Panc1 (cell line): ENCODE measurements at places on chromosomes 6 and 20.

- DNase-seq, result no peak
Measured at GRCh38 chr6:14502551-14502950, 385.0 kb downstream of the CD83 start.

DNA sequence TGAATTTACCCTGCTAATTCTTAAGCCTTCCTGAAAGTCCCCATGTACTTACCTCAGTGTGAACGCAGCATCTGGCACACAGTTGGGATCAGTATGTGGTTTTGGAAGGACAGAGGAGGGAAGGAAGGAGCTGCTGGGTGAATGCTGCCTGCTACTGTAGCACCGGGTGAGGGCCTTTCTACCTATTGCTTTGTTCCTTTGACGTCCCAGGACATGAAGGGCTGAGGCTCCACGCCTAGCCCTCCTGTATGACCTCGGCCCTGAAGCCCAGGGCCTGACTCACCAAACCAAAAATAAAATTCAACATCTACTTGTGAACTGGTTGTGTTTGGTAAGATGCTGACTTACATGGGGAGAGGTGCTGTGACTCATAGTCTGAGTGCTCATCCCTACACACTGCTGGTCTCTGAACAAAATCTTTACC is 51.1 kb downstream of the ARID1B start:
- peak; percentile 50 for DNase-seq

GRCh38 chr20:37680420-37680819 is 13.4 kb upstream of the CTNNBL1 start:
- no peak for DNase-seq

DNA sequence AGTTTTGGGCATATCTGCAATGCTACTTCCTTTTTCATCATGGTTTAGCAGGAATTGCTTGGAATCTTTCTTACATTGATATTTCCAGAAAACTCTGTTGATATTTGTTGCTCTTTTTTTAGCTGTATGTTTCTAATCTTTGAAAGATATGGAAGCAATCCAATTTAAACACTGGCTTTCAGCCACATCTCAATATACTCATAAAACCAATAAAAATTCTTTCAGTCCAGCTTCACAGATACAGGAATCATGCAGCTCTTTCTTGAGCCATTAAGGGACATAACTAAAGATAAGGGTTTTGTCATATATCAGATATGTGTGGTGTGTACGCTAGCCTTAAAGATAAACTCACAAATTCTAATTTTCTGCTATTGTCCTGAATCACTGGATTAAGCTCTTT is 47.4 kb downstream of the PKIB start:
- no peak for DNase-seq

GRCh38 chr6:163860287-163861081 is 446.0 kb downstream of the QKI start:
- DNase-seq, result no peak

DNA sequence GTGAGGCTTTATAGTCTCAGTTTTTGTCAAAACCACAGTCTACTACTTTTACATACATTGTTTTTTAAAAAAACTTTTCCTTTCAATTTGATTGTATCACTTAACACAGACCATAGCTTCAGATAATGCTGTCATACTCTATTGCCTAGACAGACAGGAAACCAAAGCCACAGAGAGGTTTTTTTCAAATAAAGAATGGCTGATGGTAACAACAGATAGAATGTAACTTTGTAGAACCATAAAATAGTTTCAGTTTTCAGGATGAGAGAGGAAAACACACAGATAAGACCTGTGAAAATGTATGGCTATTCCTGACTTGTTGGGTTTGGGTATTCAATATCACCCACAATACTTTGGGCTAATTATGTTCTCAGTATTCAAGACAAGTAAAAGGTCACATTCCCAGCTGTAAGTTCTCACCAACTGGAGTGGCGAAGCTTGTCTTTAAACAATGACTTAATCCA is 94.0 kb downstream of the ADGRG6 start:
- DNase-seq, result no peak

- no peak for DNase-seq
Measured at GRCh38 chr6:6737671-6738070, 149.2 kb downstream of the LY86 start.

DNA sequence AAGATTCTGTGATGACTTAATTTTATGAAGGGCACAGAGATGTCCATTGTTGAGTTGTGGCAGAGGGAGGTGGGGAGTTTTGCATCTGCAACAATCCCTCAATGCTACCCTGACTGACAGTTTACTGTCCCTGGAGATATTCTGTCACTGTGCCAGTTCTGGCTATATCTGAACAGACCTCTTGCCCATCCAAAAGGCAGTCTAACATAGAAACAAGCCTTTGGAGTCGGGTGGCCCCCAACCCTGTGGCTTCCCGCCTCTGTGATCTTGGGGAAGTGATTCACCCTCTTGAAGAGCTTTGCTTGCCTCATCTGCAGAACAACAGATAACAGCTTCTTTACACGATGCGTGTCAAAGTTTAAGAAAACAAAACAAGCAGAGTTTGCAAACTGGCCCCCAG is 3.8 kb upstream of the E2F1 start:
- DNase-seq, result no peak

- DNase-seq, result no peak
Measured at GRCh38 chr6:156379392-156380289, 397.5 kb upstream of the ARID1B start.

- peak; percentile 46 for DNase-seq
Measured at GRCh38 chr6:98845211-98846020, 11.0 kb downstream of the POU3F2 start.

DNA sequence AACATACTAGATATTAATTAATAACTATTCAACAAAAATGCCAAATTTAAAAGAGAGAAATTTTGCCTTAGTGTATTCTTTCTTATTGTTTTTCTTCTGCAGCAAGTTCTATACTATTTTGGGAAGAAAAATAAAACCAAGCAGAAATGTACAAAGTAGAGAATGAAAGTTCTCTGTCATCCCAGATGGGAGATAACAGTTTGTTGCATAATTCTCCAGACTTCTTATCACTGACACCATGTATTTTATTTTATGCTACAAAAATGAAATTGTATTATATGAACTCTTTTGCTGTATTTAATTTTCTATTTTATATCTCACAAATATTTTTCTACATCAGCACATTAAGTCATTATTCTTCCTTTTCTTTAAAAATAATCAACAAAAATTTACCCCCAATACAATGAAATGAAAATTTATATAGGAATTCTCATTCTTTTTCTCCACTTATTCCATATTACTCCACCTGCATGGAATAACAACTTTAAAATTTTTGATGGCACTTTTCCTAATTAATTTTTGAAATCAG is 18.2 kb downstream of the TMEM244 start:
- DNase-seq, result no peak

DNA sequence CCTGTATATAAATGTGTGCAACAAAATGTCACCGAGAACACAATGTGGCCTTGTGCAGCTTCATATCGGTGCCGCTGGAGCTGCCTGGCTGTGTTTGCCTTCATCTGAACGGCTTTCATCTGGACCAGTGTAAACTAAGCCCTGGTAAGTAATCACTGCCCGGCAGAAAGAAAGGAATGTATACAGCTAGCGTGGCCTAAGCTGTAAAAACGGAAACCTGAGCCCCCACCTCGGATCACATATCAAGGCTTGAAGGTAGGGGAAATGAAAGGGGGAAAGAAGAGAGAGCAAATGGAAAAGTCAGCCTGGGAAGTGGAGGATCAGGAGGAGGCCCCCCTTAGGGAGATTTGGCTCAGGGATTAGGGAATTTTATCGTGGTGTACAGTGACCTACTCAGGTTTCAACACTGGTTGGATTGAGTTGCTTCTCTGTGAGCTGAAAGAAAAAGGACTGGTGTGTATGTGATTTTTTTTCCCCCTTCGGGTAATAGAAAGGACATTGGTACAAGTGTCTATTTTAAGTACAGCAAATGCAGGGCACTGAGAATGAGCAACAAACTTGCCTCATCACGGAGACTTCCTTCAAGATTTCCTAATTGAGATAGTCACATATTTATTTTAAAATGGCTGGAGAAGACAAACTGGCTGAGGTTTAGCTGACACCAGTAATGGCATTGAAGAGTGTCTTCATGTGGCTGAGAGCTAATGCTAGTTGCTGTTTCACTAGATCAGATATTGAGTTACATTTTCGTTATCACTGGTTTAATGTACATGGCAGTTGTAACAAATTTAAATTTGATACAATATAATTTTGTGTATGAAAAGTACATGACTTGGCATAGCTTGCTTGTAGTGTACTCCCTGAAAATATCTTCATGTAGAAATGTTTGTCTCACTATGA is 3.5 kb downstream of the SOBP start:
- DNase-seq, result no peak

GRCh38 chr6:40845553-40845952 is 193.5 kb downstream of the UNC5CL start:
- DNase-seq, result peak; percentile 20

DNA sequence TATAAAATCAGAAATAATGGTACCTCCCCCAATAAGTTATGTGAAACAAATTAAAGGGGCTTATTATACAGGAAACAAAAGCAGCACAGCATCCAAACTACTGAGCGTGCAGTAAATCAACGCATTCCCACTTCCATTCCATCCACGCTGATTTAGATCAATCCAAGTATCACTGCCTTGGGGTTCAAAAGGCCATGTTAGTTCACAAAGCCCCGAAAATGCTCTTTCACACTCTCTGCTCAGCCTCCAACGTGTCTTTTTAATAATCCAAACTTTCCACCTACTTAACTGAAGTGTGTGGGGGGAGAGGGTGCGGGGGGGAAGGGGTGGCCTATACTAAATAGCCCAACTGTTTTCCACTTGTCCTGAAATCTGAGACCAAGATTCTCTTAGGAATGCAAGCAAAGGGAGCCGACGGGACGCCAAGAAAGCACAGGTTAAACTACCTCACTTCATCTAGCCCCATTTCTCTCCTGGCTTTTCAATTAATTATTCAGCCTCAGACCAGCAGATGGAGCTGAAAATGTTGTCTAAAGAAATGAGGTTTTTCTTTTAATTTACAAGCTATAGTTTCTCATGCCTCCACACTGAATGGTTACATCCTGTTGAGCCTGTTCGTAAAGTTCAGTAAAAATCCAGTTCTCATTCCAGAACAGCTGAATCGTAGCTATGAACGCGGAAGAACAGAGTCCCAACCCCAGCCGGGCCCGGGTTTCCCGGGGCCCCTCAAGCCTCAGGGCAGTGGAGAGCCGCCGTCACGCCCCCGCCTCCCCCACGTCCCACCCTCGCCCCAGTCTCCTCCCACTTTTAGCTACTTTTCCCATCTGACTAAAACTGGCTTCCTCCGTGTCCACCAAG is 1.0 kb upstream of the NXT1 start:
- no peak for DNase-seq

DNA sequence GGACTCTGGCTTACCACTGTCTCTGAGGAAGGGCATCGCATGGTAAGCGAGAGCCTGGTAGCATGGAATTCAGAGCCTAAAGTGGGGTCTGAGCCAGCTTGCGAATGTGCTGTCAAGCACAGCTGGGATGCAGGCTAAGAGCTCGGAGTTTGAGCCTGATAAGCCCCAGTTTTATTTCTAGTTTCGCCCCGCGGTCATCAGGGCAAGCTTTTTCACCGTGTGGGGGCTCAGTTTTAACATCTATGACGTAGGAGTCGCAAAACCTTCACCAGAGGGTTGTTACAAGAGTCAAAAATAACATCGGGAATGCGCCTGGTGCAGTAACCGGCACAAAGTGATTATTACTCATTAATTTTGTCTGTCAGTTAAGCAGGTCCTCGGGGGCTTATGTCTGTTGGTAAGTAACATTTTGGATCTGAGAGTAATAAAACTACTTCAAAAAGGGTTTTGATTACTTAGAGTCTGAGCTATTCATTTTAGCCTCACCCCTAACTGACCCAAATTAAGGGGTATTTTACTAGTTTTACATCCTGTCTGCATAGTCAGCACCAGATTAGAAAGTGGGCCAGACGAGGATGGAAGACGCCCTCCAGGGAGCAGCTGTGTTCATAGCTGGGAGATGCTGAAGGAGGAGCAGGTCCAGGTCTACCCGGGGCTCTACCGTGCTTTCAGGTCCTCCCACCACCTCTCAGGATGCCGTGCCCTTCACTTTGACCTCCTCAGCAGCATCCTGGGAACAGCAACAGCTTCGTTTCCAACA is 29.7 kb downstream of the SLC22A23 start:
- DNase-seq, result no peak

- DNase-seq, result no peak
Measured at GRCh38 chr6:161064915-161065314, 73.3 kb downstream of the MAP3K4 start.
